ENCODE measurements at places on chromosomes 6 and 20.

DNA sequence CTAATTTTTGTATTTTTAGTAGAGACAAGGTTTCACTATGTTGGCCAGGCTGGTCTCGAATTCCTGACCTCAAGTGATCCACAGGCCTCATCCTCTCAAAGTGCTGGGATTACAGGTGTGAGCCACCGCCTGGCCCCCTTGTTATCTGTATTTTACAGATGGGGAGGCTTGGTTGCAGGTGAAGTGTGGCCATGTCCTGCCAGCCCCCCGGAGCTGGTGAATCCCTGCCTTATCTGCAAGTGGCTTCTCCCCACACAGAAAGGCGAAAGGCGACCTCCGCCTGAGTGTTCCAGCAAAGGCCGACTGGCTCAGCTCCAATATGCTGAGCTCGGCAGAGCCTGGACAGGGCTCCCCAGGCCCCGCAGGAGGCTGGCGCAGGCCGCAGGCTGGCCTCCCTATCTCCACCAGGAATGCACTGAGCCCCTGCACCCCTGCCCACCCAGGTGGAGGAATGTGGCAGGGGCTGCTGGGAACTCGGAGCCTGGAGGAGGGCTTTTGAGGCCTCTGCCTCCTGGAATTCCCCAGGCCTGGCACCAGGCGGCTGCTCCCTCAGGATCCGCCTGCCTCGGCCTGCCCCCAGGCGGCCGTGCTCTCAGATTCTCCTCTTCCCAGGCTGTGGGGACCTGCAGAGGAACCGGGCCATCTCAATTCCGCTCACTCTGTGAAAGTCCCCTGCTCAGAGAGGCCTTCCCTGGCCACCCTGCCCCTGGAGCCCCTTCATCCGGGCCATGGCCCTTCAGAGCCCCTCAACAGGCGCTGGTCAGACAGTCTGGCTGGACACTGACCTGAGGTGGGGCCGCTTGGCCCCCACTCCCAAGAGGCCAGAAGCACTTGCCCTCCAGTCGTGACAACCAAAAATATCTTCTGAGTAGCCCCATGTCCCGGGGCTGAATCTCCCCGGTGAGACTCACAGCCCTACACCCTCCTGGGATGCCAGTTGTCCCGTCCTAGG is 9.3 kb upstream of the LAMA5 start:
- DNase-seq, result no peak

- DNase-seq, result no peak
Observed at GRCh38 chr6:12903246-12903645, 186.7 kb downstream of the PHACTR1 start.

GRCh38 chr6:12590901-12591300 is 125.7 kb upstream of the PHACTR1 start:
- no peak for DNase-seq

GRCh38 chr6:43609402-43609801 is 19.7 kb downstream of the GTPBP2 start:
- DNase-seq, result no peak

- no peak for DNase-seq
Observed at GRCh38 chr20:61271312-61272231, 19.5 kb downstream of the CDH4 start.

- DNase-seq, result no peak
Observed at GRCh38 chr6:66638518-66638917, 931.5 kb upstream of the EYS start.

GRCh38 chr20:32357375-32357868 is 709 bp upstream of the ASXL1 start:
- DNase-seq, result no peak

- DNase-seq, result no peak
Observed at GRCh38 chr20:36305602-36306551, at the start of gene DLGAP4. Gene DLGAP4, plus strand, starts transcription at chr20:36306339. Its CDS starts 125,379 bp downstream, at chr20:36431718.

DNA sequence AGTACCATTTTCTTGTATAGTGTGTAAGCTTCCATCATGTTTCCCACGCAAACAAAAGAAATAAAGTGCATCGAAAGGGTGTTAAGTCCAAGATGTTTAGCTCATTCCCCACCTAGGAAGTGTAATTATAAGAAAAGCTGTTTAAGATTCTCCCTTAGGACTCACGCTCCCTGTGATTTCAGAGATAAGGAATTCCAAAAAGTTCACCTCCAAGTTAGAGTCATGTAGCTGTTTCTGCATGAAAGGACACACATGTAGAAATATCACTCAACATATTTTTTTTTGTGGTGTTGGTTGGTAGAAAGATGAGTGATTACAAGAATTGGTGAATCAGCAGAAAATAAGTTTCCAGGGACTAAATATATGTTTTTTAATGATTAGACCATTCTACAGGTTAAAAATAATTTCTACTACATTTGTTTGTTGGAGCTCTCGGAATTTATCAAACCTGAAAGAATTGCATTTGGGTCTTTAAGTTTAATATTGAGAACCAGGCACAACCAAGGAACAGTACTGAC is 10.4 kb downstream of the OPN5 start:
- DNase-seq, result no peak

DNA sequence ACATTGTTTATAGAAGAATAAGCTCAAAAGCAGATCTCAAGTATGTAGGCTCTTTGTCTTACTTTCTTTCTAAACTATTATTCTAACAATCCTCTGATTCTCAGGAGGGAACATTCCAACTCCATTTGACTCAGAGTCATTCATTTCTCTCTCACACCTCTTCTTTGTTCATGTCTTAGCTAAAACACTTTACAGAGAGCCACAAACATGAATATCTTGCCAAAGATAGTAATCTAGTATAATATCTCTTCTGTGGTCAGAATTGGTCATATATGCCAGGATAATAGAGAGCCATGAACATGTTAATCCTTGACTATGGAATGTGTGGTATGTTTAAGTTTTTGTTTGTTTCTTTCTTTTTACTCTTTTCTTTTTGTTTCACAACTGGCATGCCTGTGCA is 456.0 kb upstream of the PTCHD4 start:
- DNase-seq, result no peak

- no peak for DNase-seq
Observed at GRCh38 chr6:31345026-31345730, 11.8 kb downstream of the HLA-B start.

DNA sequence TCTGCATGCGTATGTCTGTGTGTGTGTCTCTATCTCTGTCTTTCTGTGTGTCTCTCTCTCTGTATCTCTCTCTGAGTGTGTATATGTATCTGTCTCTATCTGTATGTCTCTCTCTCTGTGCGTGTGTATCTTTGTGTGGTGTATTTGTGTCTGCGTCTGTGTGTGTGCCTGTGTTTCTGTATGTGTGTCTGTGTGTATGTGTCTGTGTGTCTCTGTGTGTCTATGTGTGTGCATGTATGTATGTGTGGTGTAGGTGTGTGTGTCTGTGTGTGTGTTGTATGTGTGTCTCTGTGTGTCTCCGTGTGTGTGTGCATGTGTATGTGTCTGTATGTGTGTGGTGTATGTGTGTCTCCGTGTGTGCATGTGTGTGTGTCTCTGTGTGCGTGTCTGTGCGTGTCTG is 243.0 kb upstream of the FOXQ1 start:
- no peak for DNase-seq

All from fibroblast of skin of left quadriceps (primary cell).